Trophoblast cell (in vitro differentiated cells and primary cell): ENCODE measurements at places on chromosomes 3 and 15.

- DNase-seq: no peak
Measured at GRCh38 chr3:175704366-175705055, 845.4 kb downstream of the NAALADL2 start.

- DNase-seq: peak; percentile 90
Measured at GRCh38 chr15:71110405-71111180, 4.7 kb upstream of the THSD4 start.

DNA sequence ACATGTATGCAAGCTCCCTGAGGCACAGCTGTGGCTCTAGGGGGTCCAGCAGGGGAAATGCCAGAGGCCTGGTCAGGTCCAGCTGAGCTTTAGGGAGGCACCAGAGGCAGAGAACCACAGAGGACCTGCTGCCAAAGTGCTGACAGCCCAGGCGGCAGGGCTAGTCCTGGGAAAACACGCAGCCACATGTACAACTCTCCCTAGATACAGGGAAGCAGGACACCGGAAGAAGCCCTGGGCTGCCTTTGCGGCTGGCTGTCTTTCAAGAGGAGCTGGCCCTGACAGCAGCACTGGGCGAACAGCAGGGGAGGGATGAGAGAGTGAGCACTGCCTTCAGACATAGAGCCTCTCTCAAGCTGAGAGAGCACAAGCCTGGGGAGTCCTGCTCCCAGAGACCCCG is 40.7 kb downstream of the RFT1 start:
- no peak for DNase-seq

- no peak for DNase-seq
Measured at GRCh38 chr3:160677459-160677881, 510 bp downstream of the ARL14 start.

- DNase-seq: no peak
Measured at GRCh38 chr3:119170821-119171220, 2.6 kb upstream of the UPK1B start.

DNA sequence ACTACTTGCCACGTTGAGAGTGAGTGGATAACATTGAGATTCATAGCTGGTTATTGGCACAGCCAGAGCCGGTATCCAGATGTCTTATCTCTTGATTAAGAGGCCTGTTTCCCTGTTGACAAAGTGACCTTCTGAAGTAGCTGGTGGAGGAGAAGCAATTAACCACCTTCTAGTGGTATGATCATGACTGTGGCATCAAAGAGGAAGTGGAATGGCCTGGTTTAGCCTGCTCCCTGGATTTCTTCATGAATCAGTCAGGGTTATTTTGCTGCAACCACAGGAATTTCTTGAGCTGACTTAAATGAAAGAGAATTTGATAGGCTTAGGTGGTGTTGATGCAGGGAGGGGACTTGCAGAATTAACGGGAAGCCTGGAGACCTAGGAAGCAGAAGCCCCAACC is 398.3 kb downstream of the MFSD1 start:
- no peak for DNase-seq

DNA sequence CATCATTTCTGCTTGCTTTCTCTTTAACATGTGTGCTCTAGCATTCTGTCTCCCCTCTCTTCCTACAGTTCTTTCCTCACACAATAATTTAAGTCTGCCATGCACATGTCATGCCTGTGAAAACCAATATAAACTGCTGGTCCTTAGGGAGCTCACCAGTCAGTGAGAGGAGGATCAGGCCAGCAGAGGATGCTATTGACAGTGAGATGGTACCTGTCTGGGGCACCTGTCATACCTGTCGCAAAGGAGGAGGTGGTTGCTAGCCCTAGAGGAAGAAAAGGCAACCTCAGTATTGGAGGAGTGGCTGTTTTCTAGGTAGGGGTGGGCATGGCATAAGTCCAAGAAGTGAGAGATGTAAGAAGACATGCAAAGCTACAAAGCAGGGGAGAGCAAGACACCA is 194.6 kb downstream of the GABRG3 start:
- no peak for DNase-seq

DNA sequence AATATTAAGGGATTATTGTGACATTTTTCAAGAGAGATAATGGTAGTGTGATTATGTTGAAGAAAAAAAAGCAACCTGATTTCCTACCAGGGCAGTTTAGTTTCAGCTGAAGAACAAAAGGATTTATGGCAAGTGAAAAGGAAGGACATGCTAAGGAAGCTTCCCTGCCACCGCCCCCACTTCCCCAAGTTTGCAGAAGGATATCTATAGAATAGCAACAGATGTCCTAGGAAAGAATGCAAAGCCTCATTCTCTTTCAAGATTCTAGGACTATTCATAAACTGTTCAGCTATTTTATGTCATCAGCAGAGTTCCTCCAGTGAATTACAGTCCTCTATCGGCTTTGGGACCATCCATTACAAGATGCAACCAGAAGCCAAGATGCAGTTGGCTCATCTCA is 160.8 kb downstream of the SATB1 start:
- no peak for DNase-seq

GRCh38 chr15:90478846-90479481 is 50.8 kb upstream of the CRTC3 start:
- no peak for DNase-seq

- DNase-seq: no peak
Measured at GRCh38 chr3:168684519-168684918, 588.8 kb upstream of the GOLIM4 start.

- no peak for DNase-seq
Measured at GRCh38 chr3:33093847-33094246, 3.1 kb downstream of the GLB1 start.

GRCh38 chr15:42184736-42185135 is 23.4 kb downstream of the VPS39 start:
- no peak for DNase-seq
